ENCODE measurements at places on chromosomes 4 and X.

GRCh38 chrX:123755107-123755506, 22.3 kb upstream of the THOC2 start:
- no peak for DNase-seq

DNA sequence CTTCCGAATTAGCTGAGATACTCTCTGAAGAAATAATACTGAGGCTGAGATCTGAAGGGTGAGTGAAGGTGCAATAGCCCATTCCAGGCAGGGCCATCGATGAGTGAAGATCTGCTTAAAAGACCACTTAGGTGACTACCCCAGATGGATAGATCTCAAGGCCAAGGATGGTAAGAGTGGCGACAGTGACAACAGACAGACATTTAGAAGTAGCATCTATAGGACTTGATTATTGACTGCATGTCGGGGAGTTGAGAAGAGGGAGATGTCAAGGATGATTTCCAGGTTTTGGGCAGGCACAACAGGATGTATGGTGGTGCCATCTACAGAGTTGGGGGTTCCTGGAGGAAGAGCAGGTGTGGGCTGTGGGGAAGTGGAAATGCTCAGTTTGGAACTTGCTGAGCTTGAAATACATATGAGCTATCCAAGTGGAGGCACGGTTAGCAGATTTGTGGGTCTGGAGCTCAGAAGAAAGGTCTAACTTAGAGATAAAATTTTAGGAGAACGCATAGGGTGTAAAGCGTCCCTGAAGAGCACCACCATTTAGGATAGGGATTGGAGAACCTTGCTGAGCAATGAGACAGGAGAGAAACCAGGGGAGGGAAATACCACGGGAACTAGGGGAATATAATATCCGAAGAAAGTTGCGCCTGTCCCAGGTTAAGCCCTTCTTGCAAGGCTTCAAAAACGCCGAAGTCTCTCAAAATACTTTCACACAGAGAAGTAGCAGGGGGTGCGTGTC, 688 bp downstream of the UFSP2 start:
- no peak for DNase-seq

DNA sequence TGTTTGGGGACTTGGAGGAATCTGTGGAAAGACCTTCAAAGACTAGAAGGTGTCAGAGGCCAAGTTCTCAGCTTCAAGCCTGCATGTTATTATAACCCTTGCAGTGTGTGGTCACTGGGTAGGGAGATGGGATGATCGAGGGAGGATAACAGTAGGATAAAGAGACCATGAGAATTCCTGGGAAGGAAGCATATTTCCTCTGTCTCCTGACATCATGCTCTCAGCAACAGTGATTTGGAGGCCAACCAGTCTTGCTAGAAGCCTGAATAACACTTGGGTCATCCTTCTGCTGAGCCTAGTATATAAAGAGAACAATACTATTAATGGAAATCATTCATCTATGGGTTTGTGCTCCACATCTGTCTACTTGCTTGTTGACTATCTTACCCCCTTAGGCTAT, 40.9 kb upstream of the ANXA3 start:
- no peak for DNase-seq

GRCh38 chr4:100113096-100113495, 77.2 kb downstream of the DDIT4L start:
- no peak for DNase-seq

- no peak for DNase-seq
Observed at GRCh38 chrX:115031989-115032388, 14.6 kb upstream of the IL13RA2 start.
